SHP77 treated with DMSO at 0.1 percent for 48 hours (cell line): ENCODE measurements at places on chromosomes 7 and 10.

- DNase-seq: no peak
Measured at GRCh38 chr10:97919012-97919411, 69.4 kb downstream of the GOLGA7B start.

DNA sequence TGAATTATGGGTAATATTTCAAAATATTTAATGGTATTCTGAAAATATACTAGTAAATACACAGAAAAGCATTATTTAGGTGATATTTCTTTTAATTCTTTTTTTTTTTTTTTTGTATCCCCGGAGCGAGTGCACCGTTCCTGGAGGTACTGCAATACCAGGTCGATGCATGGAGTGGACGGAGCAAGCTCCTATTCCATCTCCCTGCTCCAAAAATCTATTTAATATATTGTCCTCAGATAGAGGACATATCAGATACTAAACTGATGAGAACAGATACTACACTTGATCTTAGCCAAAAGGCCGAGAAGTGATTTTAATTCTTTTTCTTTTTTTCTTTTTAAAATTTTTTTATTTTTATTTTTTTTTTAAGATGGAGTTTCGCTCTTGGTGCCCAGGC is 10.8 kb downstream of the BTRC start:
- DNase-seq: no peak

DNA sequence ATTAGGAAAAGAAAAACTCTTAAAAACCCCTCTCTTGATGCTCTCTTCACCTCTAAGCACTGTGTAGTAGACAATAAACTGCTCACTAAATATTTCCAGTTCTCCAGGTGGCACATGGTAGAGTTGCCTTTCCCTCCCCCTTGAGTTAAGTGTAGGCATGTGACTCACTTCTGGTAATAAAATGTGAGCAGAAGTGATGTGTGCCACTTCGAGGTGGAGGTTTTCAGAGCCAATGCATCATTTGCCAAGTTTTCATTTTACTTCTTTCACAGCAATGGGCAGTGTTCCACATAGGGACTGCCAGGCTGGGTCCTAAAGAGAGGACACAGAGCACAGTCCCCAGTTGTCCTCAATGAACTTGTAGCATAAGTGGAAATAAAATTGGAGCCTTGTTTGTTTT is 131.6 kb upstream of the NPY start:
- DNase-seq: no peak

- no peak for DNase-seq
Measured at GRCh38 chr7:138170959-138171703, 94.9 kb downstream of the AKR1D1 start.

GRCh38 chr7:47433564-47433895 is 148.4 kb downstream of the TNS3 start:
- DNase-seq: no peak

DNA sequence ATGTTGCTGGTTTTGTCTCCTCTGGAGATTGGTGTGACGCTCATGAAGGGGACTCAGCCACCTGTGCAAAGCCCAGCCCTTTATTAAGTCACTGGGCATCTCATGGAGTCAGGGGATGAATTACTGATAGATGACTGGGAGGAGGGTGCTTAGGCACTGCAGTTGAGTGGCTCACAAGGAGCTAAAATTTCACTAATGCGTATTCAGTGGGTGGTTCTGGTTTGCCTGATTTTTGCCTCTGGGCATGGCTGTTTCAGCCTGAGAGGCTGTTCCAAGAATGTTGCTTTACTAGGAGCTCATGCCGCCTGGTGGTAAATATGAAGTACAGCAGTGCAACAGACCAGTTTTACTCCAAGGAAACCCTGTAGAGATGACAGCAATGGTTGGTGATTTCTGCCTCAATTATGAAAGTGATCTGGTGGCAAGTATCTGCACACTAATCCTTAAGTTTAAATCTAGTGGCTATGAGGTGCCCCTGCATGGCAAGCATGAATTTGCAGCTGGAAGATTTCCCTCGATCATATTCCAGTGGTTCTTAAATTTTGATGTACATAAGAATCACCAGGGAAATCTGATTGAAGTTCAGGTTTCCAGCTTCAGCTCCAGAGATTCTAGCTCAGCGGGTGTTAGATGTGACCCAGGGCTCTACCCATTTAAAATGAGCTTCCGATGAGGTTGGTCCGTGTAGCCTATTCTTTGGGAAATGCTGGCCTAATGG is 19.9 kb downstream of the ACTA2 start:
- DNase-seq: no peak

DNA sequence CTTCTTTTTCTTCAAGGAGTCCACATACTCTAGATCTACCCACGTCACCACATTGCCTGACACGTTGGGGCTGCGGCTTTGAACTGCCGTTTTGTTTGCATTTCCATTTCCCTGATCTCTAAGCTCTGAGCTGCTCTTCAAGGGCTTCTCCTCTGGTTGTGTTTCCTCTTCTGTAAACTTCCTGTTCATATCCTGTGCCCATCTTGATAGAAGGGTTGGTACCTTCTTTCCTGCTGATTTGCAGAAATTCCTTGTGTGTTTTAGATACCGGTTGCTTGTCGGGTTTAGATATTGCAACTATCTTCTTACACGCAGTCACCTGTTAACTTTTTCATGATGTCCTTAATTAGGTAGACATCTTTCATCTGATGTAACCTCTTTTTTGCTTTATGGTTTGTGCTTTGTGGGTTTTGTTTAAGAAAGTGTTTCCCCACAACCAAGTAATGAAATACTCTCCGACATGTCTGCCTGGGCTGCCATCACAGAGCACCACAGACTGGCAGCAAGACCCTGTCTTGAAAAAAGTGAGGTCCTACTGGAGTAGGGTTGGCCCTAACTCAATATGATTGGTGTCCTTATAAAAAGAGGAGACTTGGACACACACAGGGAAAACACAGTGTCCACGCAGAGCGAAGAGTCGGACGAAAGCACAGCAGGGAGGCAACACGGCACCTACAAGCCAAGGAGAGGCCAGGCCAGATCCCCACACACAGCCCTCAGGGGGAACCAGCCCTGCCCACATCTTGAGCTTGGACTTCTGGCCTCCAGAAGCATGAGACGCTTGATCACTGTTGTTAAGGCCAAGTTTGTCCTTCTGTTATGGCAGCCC is 99.1 kb upstream of the PDGFA start:
- DNase-seq: no peak

GRCh38 chr7:491958-492713 is 27.5 kb downstream of the PDGFA start:
- no peak for DNase-seq

- DNase-seq: no peak
Measured at GRCh38 chr10:17758200-17758599, 6.2 kb downstream of the TMEM236 start.

- DNase-seq: peak; percentile 94
Measured at GRCh38 chr7:23470330-23471105, at the start of gene IGF2BP3. IGF2BP3 (minus strand) TSS chr7:23470491; CDS start chr7:23470110, 381 bp downstream.

GRCh38 chr7:28745351-28745750 is 212.8 kb downstream of the TRIL start:
- DNase-seq: no peak

DNA sequence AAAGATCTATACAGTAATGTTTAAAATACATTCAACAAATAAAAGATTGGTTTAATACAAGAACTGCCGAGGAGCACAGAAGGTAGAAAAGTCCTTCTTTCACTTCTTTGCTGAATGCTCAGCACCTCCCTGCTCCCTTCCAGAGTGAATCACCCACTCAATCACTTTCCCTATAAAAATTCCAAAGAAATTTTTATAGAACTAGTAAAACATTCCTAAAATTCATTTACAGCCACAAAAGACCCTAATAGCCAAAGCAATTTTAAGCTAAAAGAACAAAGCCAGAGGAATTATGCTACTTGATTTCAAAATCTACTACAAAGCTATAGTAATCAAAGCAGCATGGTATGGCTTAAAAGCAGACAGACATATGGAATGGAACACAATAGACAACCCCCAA is 320.9 kb downstream of the PCLO start:
- DNase-seq: no peak

DNA sequence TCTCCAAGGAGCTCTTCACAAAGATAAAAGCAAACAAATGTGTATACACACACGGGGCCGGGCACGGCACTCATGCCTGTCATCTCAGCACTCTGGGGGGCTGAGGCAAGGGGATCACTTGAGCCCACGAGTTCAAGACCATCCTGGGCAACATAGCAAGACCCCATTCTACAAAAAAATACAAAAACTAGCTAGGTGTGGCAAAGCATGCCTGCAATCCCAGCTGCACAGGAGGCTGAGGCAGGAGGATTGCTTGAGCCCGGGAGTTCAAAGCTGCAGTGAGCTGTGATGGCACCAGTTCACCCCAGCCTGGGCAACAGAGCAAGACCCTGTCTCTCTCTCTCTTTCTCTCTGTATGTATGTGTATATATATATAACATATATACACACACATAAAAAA is 22.3 kb downstream of the TTYH3 start:
- DNase-seq: peak; percentile 66

DNA sequence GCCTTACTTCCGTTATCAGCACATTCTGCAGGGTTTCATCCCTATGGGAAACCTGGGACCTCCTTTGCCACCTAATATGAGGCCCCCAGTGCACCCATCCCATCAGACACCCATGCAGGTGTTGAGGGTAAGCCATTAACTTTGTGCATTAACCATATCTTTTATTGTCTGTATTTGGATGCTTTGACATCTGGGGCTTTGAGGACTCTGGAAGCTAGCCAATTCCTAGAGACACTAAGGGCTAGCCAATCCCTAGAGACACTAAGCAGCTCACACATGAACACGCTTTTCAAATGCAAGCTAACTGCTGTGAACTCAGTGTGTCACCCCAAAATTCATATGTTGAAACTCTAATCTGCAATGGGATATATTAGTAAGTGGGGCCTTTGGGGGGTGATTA is 272.5 kb upstream of the COBL start:
- DNase-seq: no peak

DNA sequence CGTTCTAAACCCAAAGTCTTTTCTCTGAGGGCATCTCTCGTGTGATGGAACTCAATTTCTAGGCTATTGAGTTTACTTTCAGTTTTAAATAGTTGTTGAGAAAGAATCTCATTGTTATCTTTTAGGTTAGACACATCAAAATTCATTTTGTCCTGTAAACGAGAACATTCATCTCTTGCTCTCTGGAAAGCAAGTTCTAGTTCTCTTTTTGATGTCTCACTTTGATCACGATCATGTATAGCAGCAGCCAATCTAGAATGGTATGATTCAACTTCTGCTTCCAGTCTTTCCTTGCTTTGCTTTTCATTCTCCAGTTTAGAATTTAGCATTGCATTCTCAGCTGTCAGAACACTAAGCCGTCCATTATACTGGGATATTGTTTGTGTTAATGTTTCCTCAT is 65.1 kb downstream of the ANKRD26 start:
- no peak for DNase-seq

- no peak for DNase-seq
Measured at GRCh38 chr10:78078539-78079330, 45.1 kb downstream of the RPS24 start.

GRCh38 chr10:76286536-76286935 is 855.1 kb downstream of the LRMDA start:
- no peak for DNase-seq

DNA sequence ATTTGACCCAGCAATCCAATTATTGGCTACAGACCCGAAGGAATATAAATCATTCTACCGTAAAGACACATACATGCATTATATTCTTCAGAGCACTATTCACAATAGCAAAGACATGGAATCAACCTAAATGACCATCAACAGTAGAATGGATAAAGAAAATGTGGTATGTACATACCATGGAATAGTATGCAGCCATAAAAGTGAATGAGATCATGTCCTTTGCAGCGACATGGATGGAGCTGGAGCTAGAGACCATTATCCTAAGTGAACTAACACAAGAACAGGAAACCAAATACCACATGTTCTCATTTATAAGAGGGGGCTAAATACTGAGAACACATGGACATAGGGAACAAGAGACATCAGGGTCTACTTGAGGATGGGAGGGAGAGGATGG is 44.0 kb downstream of the LMBR1 start:
- DNase-seq: no peak

DNA sequence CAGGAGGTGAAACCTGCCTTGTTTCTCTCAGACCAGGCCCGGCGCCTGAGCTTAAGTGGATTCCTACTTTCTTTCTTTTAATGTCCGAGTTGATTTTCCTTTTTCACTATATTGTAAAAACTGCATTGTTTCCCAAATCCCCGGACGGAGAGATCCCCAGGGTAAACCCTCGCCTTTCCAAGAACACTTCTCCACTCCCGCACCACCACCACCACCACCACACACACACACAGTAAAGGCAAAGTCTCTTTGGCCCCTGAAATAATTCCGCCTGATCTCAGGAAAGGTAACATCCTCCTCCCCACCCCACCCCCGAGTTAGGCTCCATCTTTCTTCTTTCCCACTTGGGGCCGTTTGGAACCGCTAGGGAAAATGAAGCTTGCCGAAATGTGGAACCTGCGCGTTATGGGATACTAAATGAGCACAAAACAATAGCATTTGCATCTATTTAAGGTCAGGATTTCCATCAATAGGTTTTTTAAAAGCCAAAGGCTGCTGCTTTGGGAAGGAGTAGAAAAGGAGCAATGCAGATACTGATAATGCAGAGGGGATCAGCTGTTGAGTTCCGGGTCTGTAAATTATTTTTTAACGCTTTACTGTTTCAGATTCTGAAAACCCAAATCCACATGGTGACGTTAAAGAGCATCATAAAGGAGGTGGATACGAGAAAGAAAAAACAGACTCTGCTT is 2.5 kb downstream of the HPSE2 start:
- DNase-seq: no peak

- no peak for DNase-seq
Measured at GRCh38 chr7:74535951-74536356, 82.2 kb downstream of the GTF2IRD1 start.

DNA sequence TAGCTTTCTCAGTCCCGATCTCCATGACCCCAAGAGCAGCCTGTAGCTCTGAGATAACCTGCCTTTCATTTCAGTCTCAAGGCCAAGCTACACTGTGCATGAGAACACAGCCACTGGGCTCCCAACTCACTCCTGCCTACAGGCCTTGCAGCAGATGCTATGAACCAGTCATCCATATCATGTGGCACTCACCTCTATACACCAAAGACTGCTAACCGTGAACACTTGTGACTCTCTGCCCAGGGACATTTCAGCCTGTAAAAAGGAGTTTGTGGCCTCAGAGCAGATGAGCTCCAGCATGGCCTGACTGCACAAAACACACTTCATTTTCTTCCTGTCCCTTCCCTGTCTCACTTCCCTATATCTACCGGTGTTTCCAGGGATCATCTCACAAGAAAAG is 56.9 kb upstream of the NPY start:
- DNase-seq: no peak

GRCh38 chr7:69162931-69163670 is 435.2 kb upstream of the AUTS2 start:
- DNase-seq: no peak

GRCh38 chr10:72353965-72354355 is 759 bp downstream of the DNAJB12 start:
- no peak for DNase-seq

- no peak for DNase-seq
Measured at GRCh38 chr10:71222601-71223346, 10.4 kb downstream of the UNC5B start.
